NCI-H510A treated with DMSO at 0.1 percent for 48 hours (cell line): ENCODE measurements at places on chromosomes 3 and 15.

GRCh38 chr15:51386960-51387698, 45.7 kb downstream of the GLDN start:
- DNase-seq = no peak

- peak; percentile 63 for DNase-seq
These were observed 158.7 kb downstream of the USP13 start for GRCh38 chr3:179811321-179812095.

DNA sequence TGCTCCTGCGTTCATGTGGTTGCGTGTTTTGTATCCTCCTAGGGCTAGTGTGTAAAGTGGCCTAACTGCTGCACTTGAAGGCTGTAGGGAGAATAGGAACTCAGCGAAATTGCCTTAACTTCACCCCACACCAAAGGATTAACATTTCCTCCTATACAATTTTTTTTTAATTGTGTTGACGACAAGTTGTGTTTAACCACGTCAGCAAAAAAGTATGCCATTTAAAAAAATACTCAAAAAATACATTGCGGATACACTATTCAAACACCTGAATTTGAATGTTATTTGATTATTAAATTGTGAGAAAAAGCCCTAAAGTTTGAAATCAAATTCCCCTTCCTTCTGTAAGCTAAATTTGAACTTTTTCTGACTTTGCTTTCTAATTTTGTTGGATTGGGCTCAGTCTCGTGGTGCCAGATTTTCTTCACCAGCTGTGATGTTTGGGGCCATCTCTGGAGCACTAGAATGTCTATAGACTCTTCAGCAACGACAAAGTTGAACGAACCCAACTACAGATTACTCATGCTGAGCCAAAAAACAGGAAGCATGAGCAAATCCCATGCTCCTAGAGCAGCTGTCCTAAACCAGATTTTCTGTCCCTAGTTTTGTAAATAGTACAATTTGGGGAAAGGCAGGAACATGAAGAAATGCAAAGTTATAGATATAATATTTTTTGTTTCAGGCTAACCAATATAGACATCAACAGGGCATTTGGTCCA, 8.1 kb upstream of the SLC9A9 start:
- no peak for DNase-seq

- no peak for DNase-seq
These were observed 12.8 kb downstream of the RBP2 start for GRCh38 chr3:139463466-139463865.

- no peak for DNase-seq
These were observed 20.2 kb downstream of the ITGA11 start for GRCh38 chr15:68411735-68412134.

GRCh38 chr15:63892794-63893441, 59.2 kb upstream of the HERC1 start:
- no peak for DNase-seq

- no peak for DNase-seq
These were observed 11.4 kb downstream of the TRA2B start for GRCh38 chr3:185926445-185926844.

DNA sequence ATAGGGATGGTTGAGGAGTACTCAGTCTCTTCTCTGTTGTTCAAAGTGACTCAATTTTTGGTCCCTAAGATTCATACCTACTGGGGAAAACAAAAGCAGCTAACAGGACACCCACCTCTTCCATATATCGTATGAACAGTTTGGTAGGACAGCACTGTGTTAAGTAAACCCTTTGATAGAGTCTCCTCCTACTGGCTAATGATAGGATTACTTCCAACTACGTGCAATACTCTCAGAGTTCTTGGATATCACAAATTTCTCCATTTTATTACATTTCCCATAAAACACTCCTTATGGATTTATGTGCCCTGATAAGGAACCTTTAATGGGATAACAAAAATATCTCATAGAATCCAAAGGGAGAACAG, 200.2 kb upstream of the GOLGA6L4 start:
- no peak for DNase-seq

DNA sequence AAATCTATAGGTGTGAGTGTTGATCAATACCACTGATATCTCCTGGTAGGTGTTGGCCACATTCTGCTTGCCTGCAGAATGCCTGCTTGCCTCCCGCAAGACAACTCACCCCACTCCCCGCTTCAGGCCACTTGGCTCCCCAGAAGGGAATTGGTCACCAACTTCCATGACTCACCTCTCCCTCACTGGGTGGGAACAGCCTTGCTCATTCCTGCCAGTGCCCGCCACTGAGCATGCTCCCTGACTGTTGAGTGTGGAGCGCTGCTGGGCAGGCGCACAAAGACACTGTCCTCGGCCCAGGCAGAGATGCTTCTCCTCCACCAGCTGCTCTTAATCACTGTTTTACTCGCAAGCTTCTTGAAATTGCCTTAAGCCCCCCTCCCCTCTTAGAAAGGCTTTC, 57.3 kb upstream of the PPP2R3A start:
- peak; percentile 51 for DNase-seq

GRCh38 chr3:60610441-60611112, 640.7 kb downstream of the FHIT start:
- no peak for DNase-seq

- DNase-seq = peak; percentile 94
These were observed 176.2 kb downstream of the P3H2 start for GRCh38 chr3:189944285-189945145.

- DNase-seq = no peak
These were observed 19.0 kb downstream of the C2CD4A start for GRCh38 chr15:62085740-62086139.

DNA sequence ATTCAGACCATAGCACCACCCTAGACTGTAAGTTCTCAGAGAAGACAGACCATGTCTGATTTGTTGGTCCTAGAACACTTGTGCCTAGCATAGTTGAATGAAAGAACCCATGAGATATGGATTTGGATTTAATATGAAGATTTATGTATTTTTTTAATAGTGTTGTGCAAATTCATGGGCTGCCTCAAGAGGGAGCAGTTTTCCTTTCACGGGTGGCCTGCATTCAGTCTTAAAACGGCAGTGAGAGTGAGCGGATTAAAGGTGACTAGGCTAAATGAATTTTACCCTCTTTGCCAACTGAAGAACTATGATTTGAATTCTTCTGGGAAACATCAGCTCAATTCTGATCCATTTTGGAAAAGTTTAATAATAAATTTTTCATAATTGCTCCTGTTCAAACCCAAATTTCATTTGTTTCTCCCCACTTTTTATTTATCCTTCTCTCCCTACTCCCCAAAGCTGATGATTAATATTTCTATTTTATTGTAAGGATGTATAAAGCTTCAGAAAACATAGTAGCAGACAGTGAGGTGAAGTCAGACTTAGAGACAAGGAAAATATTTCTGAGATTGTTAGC, 67.3 kb downstream of the MORC1 start:
- DNase-seq = peak; percentile 36

DNA sequence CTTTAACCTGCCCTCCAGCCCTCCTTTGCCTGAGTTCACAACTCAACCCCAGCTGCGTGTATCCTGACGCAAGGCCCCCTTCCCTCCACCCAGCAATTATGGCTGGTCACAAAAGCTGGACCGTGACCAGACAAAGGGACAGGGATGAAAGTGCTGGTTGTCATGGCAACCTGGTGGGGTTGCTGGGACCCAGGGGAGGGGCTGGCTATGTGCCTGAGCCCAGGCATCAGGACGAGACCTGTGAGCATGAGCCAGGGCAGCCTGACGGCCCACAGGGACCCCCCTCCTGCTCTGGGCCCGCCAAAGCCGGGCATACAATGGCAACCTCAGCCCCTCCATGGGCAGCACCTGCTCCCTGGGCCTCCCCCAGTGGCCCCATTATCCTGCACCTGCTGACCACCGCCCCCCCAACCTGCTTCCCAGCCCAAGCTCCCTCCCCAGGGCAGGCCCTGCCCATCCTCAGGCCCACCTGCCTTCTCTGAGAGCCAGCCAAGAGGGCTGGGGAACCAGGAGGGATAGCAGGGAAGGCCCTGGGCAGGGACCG, 4.5 kb upstream of the DNAH1 start:
- no peak for DNase-seq

GRCh38 chr15:91967935-91968606, 114.6 kb downstream of the SLCO3A1 start:
- DNase-seq = no peak

GRCh38 chr3:47365213-47366153, 15.3 kb upstream of the PTPN23 start:
- DNase-seq = no peak

GRCh38 chr15:34338347-34338746, 766 bp upstream of the SLC12A6 start:
- no peak for DNase-seq

- no peak for DNase-seq
These were observed 151.9 kb downstream of the FAM43A start for GRCh38 chr3:194837457-194838127.

- DNase-seq = no peak
These were observed 28.8 kb downstream of the SIAH2 start for GRCh38 chr3:150733936-150734794.
